ENCODE measurements at places on chromosomes 3 and 15.

- no peak for DNase-seq
Measured at GRCh38 chr3:42829628-42830436, 20.6 kb downstream of the ACKR2 start.

- DNase-seq, result no peak
Measured at GRCh38 chr3:7764115-7764514, 737.5 kb upstream of the LMCD1 start.

DNA sequence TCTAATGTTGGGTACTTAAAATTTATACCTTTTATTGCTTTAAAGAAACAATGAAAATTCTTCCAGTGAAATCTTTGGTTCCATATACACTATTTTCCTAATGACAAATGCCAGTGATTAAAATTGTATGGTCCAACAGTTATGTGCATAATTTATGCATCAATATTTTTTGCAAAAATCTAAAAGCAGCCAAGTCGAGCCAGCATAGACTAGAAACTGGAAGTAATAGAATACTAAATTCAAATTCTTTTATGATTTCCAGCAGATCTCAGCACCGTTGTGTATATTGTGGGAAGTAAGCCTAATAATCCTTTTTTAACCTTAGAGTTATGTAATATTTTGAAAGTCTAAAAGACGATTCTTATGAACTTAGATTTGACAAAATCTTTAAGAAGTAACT, 652.0 kb upstream of the GOLIM4 start:
- no peak for DNase-seq

- DNase-seq, result no peak
Measured at GRCh38 chr15:46231786-46232185, 597.0 kb downstream of the SQOR start.

- no peak for DNase-seq
Measured at GRCh38 chr15:100198442-100198841, 143.3 kb downstream of the ADAMTS17 start.

- DNase-seq, result no peak
Measured at GRCh38 chr3:13764161-13764560, 115.7 kb downstream of the WNT7A start.

GRCh38 chr3:39577541-39577940, 110.1 kb downstream of the MOBP start:
- no peak for DNase-seq

GRCh38 chr15:78007964-78008886, 69.3 kb downstream of the TBC1D2B start:
- DNase-seq, result no peak

DNA sequence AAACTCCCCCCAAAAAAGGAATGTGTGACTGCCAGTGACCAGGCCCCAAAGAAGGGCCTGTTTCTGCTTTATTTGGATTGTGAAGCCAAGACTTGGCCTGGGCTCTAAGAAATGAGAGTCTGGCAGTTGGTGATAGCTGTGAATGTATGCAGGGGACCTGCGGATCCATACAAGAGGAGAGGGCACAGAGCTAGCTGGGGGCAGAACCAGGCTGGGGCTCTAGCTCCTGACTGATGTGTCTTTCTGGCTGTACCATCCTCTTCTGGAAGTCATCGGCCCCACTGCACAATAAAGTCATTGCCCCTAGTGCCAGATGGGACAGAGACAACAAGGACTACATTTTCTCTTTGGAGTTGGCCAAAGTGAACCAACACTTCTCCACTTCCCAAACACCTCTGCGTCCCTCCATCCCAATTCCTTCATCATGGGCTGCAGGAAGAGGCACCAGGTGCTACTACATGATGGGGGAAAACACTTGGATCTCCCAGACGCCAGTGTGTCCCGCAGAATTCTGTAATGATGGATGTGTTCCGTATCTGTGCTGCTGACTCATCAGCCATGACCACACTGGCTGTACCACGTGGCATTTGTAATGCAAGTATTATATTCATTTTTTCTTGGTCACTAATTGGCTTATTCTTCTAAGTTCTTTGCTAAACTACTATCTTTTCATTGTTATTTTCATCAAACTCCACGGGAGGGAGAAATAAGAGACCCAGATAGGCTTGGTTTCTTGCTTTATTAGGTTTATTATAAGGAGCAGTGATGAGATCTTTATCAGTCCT, 1.7 kb upstream of the PLA2G4F start:
- DNase-seq, result no peak

GRCh38 chr3:167032267-167032876, 347.7 kb downstream of the ZBBX start:
- no peak for DNase-seq

GRCh38 chr3:43015991-43016865, 37.1 kb downstream of the GASK1A start:
- peak; percentile 25 for DNase-seq

- DNase-seq, result no peak
Measured at GRCh38 chr15:33968224-33968623, at the start of gene CHRM5. CHRM5 (plus strand) TSS chr15:33968497; CDS start chr15:34062718, 94,221 bp downstream.

GRCh38 chr3:118088696-118089095, 946.0 kb downstream of the IGSF11 start:
- no peak for DNase-seq
